Heart left ventricle (tissue), 16 donors: ENCODE measurements at places on chromosomes 13 and 19.

DNA sequence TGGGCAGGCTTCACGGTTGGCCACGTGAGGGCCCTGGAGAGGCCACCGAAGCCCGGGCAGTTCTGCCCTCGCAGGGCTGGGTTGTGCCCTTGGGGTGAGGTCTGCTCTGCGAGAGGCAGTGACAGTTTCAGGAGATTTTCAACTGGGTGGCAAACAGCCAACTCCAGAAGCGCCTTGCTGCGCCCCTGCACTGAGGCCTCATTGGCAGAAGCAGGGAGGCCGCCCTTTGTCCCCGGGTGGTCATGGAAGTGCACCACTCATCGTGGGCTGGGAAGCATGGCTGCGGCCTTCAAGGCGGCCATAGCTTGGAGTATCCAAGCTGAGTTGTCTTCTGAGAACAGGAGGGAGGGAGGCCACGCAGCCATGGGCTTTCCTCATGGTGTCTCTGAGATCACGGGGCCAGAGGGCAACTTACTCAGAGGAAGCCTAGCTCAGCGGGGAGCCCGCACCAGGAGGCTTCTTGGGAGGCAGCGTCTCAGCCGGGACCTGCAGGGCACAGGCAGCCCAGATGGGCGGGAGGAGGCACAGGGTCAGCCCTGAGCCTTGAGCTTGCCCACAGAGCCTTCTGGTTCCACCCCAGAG is 14.8 kb downstream of the PLEKHJ1 start:
- H3K27ac ChIP-seq: no peak overlapping the region
- no peak overlapping the region for H3K4me3 ChIP-seq
- DNase-seq: no peak
- no peaks in the 10 kb centered on the region for H3K36me3 ChIP-seq
- H3K4me1 ChIP-seq: peaks cover 11% of the 10 kb centered on the region

GRCh38 chr19:15722956-15723355 is 4.9 kb upstream of the OR10H2 start:
- H3K27me3 ChIP-seq: peaks cover 21% of the 10 kb centered on the region
- no peaks in the 10 kb centered on the region for H3K36me3 ChIP-seq
- no peak for DNase-seq
- no peak overlapping the region for H3K27ac ChIP-seq

GRCh38 chr13:111562716-111563115 is 242.3 kb downstream of the TEX29 start:
- H3K4me1 ChIP-seq: no peaks in the 10 kb centered on the region
- H3K27me3 ChIP-seq: peaks cover 2% of the 10 kb centered on the region
- no peak overlapping the region for H3K4me3 ChIP-seq
- no peaks in the 10 kb centered on the region for H3K36me3 ChIP-seq

- H3K27me3 ChIP-seq: no peaks in the 10 kb centered on the region
- DNase-seq: no peak
- H3K4me1 ChIP-seq: no peaks in the 10 kb centered on the region
- H3K36me3 ChIP-seq: no peaks in the 10 kb centered on the region
These were observed 203.0 kb downstream of the ITGBL1 start for GRCh38 chr13:101655435-101655834.

DNA sequence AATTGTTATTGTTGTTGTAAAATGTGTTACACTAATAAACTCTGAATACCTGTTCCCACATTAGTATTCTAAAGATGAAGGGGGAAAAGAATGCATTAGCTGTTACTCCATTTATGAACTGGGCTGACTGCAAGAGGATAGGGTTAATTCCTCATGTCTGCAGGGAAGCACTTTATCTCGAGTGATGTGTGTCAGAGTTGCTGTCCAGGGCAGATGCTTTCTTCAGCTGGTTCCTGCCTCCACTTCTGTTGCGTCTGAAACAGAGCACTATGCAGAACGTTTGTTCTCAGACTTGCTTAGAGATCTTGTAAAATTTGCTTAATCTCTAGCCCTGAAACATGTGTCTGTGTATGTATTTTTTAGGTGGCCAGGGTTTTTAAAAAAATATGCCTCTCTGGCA is 318.8 kb downstream of the SPRY2 start:
- H3K36me3 ChIP-seq: no peaks in the 10 kb centered on the region
- no peaks in the 10 kb centered on the region for H3K27me3 ChIP-seq
- no peaks in the 10 kb centered on the region for H3K4me1 ChIP-seq
- no peak overlapping the region for H3K27ac ChIP-seq
